ENCODE measurements at places on chromosomes 6 and 20. TPM values are rescaled to one million over a fixed set of nuclear protein-coding genes. Genes with fewer than 3 reads are reported as not detected.

The TRIM31 gene
- 51.2 TPM for total RNA-seq

The PRDM1 gene
- 7.2 TPM for total RNA-seq

The VNN1 gene
- 0.62 TPM for total RNA-seq

The PGC gene
- not detected for total RNA-seq

The TULP4 gene
- total RNA-seq, result 63.1 TPM

The PLG gene
- 0.16 TPM for total RNA-seq

The SIRPG gene
- 0.61 TPM for total RNA-seq

The FOXC1 gene
- total RNA-seq, result 0.69 TPM

The RPS6KA2 gene
- total RNA-seq, result 13.6 TPM

The TUBB gene
- 213 TPM for total RNA-seq

The RAMACL gene
- 0.48 TPM for total RNA-seq

The TINAG gene
- total RNA-seq, result 25.1 TPM

The KCNQ2 gene
- 0.19 TPM for total RNA-seq

The C6orf15 gene
- not detected for total RNA-seq

The RAB44 gene
- total RNA-seq, result 0.30 TPM

The CD83 gene
- 2.8 TPM for total RNA-seq

The ITCH gene
- 71.4 TPM for total RNA-seq

The OR2H1 gene
- not detected for total RNA-seq

The RIPPLY2 gene
- total RNA-seq, result not detected

The PSORS1C1 gene
- total RNA-seq, result 2.2 TPM

The SLX4IP gene
- total RNA-seq, result 8.8 TPM

The EPHA7 gene
- total RNA-seq, result 1.3 TPM

The WASF1 gene
- total RNA-seq, result 4.8 TPM

The SNAI1 gene
- 4.5 TPM for total RNA-seq

The PKIB gene
- total RNA-seq, result 113 TPM

The LAMA5 gene
- 35.5 TPM for total RNA-seq

The SLC25A27 gene
- total RNA-seq, result 7.1 TPM

The CDC40 gene
- total RNA-seq, result 18.6 TPM

The NKAPL gene
- 0.25 TPM for total RNA-seq

The MDFI gene
- 1.1 TPM for total RNA-seq

The CCM2L gene
- total RNA-seq, result 1.2 TPM

The POPDC3 gene
- total RNA-seq, result not detected

The OGFR gene
- 36.3 TPM for total RNA-seq

The BPI gene
- total RNA-seq, result not detected

The CENPQ gene
- 3.9 TPM for total RNA-seq

The MBOAT1 gene
- total RNA-seq, result 45.7 TPM

The PPP1R14C gene
- total RNA-seq, result 27.3 TPM

The HCRTR2 gene
- not detected for total RNA-seq

The EYA4 gene
- 0.05 TPM for total RNA-seq

The UBE2C gene
- total RNA-seq, result 117 TPM

The CARMIL1 gene
- total RNA-seq, result 38.6 TPM

The TRIM40 gene
- total RNA-seq, result 10.7 TPM

The SLC52A3 gene
- 15.6 TPM for total RNA-seq

The RSPO3 gene
- total RNA-seq, result 4.4 TPM

The HFE gene
- total RNA-seq, result 11.1 TPM

The CEP57L1 gene
- 10.2 TPM for total RNA-seq

The FOXO3 gene
- total RNA-seq, result 61.7 TPM

The C20orf144 gene
- 0.30 TPM for total RNA-seq
